Eye (tissue), 1 donor: ENCODE measurements at places on chromosomes 7 and 10.

DNA sequence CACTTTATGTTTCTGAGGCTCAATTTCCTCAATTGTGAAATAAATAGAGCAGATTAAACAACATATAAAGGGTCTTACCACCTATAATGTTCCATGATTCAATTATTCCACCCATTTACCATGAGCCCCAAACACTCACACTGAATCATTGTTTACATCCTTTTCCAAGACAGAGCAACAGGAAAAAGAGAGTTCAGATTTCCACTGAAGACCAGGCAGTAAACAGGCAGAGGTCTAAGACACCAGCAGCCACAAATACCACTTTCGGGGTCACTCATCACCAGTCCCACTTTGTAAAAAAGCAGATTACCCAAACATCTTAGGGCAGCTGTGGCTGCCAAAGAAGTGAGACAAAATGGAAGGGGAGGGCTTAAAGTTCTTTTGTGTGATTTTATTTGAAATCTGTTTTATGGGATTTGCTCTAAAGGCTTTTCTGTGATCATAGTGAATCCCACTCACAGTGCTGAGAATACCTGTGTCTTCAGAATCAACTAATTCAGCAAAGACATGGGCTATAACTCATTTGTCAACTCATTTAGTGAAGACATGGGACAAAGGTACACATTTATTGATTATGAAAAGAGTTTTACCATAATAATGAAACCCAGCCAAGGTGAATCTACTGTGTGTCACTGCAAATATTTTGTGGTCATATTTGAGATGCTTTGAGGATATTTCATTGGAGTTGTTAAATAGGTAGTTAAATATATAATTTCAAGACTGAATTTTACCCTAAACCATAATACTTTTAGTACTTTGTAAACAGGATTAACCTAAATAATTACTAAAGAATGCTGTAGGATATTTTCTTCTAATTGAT is 24.8 kb upstream of the DLD start:
- DNase-seq = no peak

DNA sequence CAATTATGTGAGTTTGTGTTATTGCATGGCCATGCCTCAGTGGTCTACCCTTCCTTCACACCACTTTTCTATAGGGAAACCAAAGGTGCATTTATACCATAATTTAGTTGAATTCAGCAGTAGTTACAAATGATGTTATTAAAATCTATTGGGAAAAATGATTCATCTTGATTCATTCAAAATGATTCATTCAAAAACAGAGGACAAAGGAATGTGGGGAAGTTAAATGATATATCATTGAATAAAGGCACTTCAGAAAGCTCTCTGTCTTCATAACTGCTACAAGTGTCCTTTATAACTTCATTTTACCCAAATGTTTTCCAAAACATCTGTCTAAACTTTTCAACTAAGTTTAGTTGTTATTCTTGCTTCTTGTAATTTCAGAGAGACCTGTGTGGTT is 722.9 kb downstream of the GRM8 start:
- DNase-seq = no peak

DNA sequence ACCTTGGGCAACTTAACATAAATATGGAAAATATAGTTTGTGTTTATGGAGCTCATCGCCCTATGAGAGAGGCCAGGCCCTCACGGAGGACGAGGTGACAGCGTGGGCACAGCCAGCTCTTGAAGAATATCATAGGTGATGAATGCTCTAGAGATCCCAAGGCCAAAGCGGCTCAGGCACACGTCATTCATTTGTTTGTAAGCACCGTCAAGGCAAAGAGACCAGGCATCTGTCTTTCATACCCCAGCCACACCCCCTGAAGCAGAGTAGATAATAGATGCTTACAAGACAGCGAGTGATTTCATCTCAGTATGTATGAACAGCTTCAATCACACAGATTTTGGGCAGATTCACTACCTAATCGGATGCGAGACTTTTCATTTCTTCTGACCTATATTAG is 242.1 kb upstream of the C7orf33 start:
- no peak for DNase-seq

GRCh38 chr10:86334488-86335085 is 32.0 kb downstream of the GRID1 start:
- DNase-seq = no peak

GRCh38 chr7:29285861-29286260 is 91.3 kb downstream of the CHN2 start:
- no peak for DNase-seq

- DNase-seq = no peak
These were observed 35.8 kb downstream of the SCRN1 start for GRCh38 chr7:29953726-29954347.

GRCh38 chr10:43863859-43864591 is 215.3 kb upstream of the ZNF32 start:
- DNase-seq = no peak

GRCh38 chr7:150479023-150479716 is 28.7 kb downstream of the GIMAP8 start:
- no peak for DNase-seq

- DNase-seq = no peak
These were observed 28.3 kb downstream of the CCM2 start for GRCh38 chr7:45028138-45028919.

DNA sequence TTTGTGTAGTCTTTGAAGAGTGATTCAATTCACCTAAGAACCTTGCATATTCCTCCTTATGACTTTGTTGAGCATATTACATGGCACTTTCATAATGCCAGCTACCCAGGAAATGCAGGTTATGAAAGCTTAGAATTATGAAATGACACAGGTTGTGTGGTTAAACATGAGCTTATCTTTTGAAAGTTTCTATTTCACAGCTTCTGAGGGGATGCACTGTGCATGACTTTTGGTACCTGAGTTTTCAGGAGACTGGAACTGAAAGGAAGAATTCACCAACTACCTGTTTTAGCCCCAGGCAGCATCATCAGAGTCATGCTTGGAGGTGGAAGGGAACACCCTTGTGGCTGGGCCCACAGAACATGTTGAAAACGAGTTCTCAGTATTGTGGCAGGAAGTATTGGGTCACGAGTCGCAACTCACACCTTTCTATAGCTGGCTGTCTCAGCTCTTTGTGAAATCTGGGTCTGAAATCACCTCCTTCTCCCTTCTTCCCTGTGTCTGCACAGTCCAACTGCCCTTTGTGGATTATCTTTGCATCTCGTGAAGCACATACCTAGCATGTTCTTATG is 228.2 kb downstream of the PTEN start:
- DNase-seq = no peak

- DNase-seq = no peak
These were observed 127.7 kb downstream of the JAZF1 start for GRCh38 chr7:28052933-28053332.

GRCh38 chr10:127989481-127990012 is 82.6 kb downstream of the PTPRE start:
- no peak for DNase-seq

DNA sequence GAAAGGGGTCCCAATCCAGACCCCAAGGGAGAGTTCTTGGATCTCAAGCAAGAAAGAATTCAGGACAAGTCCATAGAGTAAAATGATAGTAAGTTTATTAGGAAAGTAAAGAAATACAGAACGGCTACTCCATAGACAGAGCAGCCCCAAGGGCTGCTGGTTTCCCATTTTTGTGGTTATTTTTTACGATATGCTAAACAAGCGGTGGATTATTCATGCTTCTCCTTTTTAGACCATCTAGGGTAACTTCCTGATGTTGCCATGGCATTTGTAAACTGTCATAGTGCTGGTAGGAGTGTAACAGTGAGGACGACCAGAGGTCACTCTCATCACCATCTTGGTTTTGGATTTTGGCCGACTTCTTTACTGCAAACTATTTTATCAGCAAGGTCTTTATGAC is 1033.4 kb downstream of the SORCS3 start:
- no peak for DNase-seq

DNA sequence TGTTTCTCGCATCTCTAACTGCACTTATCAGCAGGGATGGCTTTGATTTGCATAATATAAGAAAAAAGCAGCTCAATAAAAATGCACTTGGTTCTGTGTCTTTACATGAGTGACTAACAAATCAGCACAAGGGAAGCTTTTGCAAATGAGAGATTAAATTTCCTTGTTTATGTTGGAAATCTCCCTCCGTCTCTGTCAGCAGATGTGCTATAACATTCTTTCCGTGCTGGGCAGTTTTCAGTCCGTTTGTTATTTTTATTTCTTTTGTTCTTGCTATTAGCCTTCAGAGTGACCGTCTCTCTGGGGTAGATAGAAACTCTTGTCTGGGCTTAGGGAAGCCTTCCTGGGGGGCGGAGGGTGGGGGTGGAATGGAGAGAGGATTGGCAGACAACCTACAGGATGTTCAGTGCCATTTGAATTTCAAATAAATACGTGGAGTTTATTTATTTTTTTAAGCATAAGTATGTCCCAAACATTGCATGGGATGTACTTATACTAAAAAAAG is 96.0 kb downstream of the GATA3 start:
- no peak for DNase-seq

DNA sequence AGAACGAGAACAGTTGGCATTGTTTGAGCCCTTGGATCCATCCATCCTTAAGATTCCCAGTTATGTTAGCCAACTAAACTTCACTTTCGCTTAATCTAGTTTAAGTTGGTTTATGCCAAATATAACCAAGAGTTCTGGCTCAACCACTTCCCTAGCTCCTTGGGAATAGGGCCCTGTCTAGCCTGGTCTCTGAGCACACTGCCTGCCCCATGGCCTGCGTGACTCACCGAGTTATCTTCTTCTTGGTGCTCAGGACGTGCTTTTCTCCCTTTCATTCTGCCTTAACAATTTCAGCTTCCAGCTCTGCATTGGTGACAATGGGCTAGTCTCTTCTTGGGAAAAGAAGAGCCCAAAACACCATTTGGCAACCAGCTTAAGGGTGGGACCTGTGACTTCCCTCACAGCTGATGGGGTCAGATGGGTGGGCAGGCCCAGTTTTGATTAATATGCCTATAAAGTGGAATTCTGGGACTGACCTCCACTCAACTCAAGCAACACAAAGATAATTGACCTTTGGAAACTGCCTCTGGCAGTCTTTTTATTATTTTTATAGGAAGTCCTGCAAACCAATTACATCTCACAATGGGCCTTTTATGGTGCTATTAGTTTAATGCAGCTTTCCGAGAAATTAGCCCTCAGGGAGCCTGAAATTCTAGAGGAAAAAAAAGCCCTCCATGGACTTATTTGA is 126.4 kb downstream of the CFAP58 start:
- no peak for DNase-seq

GRCh38 chr10:78950656-78951587 is 117.8 kb upstream of the ZMIZ1 start:
- no peak for DNase-seq

- DNase-seq = no peak
These were observed 1.2 kb downstream of the TASOR2 start for GRCh38 chr10:5685764-5686240.

DNA sequence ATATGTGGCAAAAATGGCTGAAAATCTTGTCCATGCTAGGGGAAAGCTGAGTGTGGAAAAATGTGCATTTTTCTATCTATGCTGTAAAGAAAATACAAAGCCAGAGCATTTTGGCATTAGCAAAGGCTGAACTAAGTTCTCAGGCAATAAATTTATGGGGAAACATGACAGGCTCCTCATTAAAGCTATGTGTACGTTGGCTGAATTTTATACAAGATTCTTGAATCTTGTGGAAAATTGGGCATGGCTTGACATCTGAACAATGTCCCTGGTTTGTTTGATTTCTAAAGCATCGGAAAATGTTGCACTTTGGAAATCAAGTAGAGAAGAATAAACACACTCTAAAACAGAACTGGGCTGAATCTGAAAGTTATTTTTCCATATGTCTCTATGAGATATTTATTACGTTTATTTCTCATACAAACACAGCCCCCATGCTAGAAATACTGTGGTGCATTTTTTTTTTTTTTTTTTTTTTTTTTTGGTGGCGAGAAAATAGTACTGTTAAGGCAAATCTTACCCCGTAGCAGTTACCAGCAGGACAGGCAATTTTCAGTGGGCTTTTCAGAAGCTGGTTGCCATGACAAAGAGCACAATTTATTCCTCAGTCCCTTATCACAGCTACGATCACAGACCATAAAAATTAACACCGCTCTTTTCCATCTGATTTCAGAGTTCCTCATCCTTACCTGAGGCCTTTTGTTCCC is 16.9 kb downstream of the CPA1 start:
- DNase-seq = no peak

DNA sequence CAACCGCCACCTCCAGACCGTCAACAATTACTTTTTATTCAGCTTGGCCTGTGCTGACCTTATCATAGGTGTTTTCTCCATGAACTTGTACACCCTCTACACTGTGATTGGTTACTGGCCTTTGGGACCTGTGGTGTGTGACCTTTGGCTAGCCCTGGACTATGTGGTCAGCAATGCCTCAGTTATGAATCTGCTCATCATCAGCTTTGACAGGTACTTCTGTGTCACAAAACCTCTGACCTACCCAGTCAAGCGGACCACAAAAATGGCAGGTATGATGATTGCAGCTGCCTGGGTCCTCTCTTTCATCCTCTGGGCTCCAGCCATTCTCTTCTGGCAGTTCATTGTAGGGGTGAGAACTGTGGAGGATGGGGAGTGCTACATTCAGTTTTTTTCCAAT is 146.6 kb downstream of the CHRM2 start:
- no peak for DNase-seq

DNA sequence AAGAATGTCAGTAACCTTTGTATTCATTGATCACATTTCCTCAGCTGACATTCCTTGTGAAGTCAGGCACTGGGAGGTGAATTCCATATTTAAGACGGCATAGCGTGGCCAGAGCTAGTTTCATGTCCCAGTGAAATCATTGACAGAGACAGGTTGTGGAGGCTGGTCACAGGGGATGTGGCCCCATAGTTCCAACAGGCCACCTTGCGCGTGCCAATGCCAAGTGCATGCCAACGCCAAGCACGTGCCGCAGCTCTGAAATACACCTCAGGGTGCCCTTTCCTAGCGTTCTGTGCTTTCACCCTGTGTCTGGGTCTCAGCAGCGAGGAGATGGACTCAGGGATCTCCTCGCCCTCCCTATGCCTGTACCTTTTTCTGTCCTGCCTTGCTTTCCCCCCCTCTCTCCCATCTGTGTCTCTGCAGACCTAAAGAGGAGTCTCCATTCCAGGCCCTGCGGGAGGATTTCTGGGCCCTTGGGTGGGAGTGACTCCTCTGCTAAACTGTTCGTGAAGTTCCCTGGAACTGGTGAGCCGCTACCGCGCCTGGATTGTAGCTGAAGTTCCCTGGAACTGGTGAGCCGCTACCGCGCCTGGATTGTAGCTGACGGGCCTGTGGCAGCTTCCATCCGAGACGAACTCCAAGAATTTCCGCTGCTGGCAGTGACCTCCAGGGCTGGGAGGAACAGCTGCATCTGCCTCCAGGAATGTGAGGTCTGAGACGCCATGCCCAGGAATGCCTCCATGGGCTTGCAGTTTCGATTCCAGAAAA is 19.7 kb downstream of the AQP1 start:
- DNase-seq = no peak

DNA sequence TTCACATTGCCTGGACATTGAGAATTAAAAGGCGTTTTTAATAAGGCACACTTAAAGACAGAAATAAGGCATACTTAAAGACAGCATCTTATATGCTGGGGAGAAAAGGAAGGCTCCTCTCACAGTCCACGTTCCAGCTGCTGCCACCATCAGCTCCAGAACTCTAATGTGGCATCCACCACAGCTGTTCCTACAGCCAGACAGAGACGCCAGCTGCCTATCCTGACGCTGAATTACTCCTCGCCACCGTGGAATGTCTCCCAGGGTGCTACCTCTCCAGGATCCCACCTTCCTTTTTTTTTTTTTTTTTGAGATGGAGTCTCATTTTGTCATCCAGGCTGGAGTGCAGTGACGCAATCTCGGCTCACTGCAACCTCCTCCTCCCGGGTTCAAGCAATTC is 30.8 kb downstream of the SLC37A3 start:
- no peak for DNase-seq
